ENCODE measurements at places on chromosomes 2 and 18. TPM values are rescaled to one million over a fixed set of nuclear protein-coding genes. Genes with fewer than 3 reads are reported as not detected.

DNA sequence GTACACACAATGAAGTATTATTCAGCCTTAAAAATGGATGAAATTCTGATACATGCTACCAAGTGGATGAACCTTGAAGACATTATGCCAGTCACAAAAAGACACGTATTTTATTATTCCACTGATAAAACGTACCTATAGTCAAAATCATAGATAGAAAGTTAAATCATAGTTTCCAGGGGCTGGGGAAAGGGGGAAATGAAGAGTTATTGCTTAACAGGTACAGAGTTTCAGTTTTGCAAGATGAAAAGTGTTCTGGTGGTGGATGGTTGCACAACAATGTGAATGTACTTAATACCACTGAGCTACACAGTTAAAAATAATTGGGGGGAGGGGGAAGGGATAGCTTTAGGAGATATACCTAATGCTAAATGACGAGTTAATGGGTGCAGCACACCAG is 279.0 kb upstream of the STON1 start:
- no peak for DNase-seq

NEUROD1 gene
- polyA plus RNA-seq: not detected

CDKL4 gene
- polyA plus RNA-seq: 0.05 TPM

GRCh38 chr2:201128933-201129505 is 13.1 kb downstream of the CFLAR start:
- DNase-seq: no peak

GRCh38 chr2:68709421-68709911 is 25.1 kb upstream of the ARHGAP25 start:
- DNase-seq: no peak

- DNase-seq: no peak
These were observed 122.7 kb downstream of the GULP1 start for GRCh38 chr2:188414411-188414810.

LAMA3 gene
- 1.7 TPM for polyA plus RNA-seq

ST8SIA3 gene
- polyA plus RNA-seq: under 0.01 TPM

CIB4 gene
- not detected for polyA plus RNA-seq

DNA sequence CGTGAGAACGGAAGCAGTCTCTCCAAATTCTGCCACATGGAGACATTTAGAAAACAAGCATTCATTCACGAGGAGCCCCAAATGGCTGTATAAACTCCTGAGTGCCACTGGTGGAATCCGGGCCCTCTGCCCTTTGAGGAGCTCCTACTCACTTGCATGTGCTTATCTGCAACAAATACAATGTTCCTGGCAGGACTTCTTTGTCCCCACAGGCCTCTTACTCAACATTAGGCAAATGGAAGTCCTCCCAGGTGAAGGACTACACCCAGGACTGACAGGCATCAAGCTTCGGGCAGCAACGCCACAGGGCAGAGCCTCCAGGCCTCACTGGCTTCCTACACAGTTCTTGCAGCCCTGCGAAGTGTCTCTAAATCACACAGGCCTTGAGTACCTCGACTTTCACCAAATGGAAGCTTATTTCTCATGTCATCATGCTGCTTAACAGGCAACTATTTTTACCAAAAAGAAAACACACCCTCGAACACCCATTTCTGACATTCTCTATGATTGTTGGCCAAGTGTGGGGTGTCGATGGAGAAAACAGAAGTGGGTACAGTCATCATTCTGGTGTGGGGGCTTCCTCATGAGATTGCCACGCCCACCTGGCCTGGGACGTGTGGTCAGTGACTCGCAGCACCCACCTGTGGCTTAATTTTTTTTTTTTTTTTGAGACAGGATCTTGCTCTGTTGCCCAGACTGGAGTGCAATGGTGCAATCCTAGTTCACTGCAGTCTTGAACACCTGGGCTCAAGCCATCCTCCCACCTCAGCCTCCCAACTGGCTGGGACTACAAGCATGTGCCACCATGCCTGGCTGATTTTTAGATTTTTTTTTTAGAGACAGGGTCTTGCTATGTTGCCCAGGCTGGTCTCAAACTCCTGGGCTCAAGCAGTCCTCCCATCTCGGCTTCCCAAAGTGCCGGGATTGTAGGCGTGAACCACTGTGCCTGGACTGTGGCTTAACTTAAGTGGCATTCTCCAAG is 186.8 kb upstream of the GLI2 start:
- no peak for DNase-seq

GRCh38 chr2:226916669-226917068 is 80.8 kb downstream of the RHBDD1 start:
- no peak for DNase-seq

DNA sequence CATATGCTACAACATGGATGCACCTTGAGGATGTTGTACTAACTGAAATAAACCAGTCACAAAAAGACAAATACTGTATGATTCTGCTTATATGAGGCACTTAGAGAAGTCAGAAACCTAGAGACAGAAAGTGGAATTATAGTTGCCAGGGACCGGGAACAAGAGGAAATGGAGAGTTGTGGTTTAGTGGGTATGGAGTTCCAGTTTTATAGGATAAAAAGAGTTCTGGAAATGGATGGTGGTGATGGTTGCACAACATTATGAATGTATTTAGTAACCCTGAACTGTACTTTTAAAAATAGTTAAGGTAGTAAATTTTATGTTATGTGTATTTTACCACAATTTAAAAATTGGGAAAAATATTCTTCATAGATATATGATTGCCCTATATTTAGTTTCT is 97.7 kb downstream of the DPP4 start:
- no peak for DNase-seq

MRPL44 gene
- 34.9 TPM for polyA plus RNA-seq

- no peak for DNase-seq
These were observed 20.3 kb downstream of the HPCAL1 start for GRCh38 chr2:10322973-10323372.

GRCh38 chr2:139067072-139067471 is 286.9 kb upstream of the NXPH2 start:
- DNase-seq: no peak

UGT1A4 gene
- 0.07 TPM for polyA plus RNA-seq

- DNase-seq: no peak
These were observed 16.3 kb downstream of the SLC19A3 start for GRCh38 chr2:227701556-227701955.

DNA sequence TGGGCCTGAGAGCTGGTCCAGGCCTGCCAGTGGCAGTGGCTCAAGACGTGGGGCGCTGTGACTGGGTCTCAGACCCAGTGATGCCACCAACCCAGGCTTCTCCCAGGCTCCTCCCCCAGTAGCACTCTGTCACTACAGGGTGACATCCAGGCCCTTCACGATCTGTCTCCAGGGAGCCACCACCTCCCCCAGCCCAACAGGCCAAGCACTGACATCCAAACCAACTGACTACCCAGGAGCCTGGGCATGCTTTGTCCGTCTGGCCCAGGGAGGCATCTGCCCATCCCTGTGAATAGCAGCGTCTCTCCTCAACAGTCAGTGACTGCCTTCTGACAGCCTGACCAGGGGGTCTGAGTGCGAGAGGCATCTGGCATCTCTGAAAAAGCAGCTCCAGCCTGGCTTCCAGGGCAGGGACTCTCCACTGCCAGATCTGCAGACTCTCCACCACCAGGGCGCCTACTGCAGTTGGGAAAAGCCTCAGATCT is 13.0 kb downstream of the TEX44 start:
- peak; percentile 79 for DNase-seq

GRCh38 chr2:240775905-240776304 is 44.1 kb downstream of the KIF1A start:
- peak; percentile 70 for DNase-seq

- no peak for DNase-seq
These were observed 52.9 kb upstream of the NCOA1 start for GRCh38 chr2:24438106-24438505.

GRCh38 chr2:161766334-161766733 is 142.1 kb downstream of the SLC4A10 start:
- DNase-seq: no peak

DNA sequence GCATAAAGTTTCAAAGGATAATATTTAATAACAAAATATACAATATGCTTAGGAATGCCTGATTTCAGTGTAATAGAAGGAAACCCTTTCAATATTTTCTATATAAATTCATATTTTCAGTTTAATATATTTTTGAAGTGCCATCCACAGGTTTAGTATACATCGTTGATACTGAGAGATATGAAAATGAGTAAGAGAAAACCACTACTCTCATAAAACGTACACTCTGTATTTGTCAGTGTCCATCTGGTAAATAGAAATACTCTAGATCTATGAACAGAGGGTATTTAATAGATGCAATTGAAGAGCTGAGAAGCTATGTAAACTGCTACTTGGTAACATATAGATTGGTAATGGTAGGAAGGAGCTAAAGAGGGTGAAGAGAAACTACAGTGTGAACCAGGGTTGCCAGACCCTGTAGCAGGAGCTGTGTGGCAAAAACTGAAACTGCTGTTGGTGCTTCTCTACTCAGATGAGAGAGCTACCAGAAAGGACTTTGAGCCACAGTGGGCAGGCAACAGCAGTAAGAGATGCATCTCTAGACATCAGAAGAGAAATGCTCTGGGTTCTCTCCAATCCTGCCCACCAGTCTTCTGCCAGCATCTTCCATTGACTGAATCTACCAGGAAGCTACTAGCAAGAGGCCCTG is 187.4 kb downstream of the CCDC102B start:
- DNase-seq: no peak

GRCh38 chr2:6880200-6880733 is 2.7 kb downstream of the RSAD2 start:
- DNase-seq: no peak

GRCh38 chr2:241814643-241815476 is 5.9 kb downstream of the NEU4 start:
- no peak for DNase-seq

DNA sequence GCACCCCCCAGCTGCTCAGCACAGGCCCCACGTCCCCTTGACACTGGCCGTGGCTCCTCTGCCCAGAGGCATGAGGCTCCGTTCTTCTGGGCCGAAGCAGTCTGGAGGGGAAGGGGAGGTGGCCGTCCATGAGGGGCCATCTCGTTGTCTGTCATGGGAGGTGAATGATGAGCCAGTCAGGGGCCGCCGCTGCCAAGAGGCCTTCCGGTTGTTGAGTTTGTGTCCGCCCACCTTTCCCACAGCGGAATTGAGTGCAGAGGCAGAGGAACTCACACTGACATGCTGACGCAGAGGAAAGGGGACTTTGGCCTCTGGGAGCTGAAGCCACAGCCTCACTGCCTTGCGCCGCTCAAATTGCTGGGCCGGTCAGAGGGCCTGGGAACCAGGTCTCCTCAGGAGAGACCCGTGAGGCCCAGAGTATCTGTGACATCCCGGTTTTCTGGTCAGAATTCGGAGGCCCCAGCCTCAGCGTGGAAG is 268.4 kb downstream of the ATAD2B start:
- DNase-seq: peak; percentile 71

FOXD4L1 gene
- polyA plus RNA-seq: 0.07 TPM

GRCh38 chr2:108935271-108935741 is 53.7 kb downstream of the EDAR start:
- no peak for DNase-seq

GRCh38 chr2:46888421-46888952 is 27.1 kb downstream of the MCFD2 start:
- no peak for DNase-seq

- no peak for DNase-seq
These were observed 153.6 kb upstream of the DSEL start for GRCh38 chr18:67670024-67670543.

GRCh38 chr18:8262221-8262620 is 347.0 kb upstream of the RAB12 start:
- no peak for DNase-seq

DNA sequence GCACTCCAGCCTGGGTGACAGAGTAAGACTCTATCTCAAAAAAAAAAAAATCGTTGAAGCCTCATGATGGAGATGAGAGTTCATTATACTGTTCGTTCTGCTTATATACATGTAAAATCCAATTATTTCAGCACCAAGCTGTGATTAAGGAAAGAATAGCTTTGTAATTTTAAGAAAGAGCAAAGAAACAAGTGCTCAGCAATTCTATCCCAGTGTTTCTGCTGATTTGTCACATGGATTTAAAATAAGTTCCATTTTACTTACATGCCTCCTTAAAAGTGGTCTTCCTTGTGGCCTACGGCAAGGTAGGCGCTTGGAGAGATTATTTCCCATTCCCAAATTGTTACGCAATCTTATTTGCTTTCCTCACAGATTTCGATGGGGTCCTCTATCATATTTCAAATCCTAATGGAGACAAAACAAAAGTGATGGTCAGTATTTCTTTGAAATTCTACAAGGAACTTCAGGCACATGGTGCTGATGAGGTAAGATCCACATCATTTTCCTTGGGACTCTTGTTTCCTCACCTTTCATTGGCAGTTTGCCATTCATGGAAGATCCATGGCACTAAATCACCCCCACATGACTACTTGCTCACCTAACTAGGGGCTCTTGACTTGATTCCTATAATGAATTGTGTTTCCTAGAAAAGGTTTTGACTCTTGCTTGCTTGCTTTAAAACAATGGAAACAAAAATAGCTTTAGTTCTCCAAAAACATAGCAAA is 11.5 kb downstream of the ARPC2 start:
- DNase-seq: no peak
